Stimulated activated CD8-positive, alpha-beta memory T cell treated with anti-CD3 and anti-CD28 coated beads, Interleukin-12 subunit alpha, Interleukin-12 subunit beta, amount 100 ng/mL, for 1 hour (primary cell): ENCODE measurements at places on chromosomes 4 and X.

- no peak for DNase-seq
These were observed 56.0 kb upstream of the MID1 start for GRCh38 chrX:10676235-10676957.

GRCh38 chr4:40915318-40916217 is 165.8 kb downstream of the NSUN7 start:
- no peak for DNase-seq

GRCh38 chrX:68934922-68935321 is 106.1 kb downstream of the EFNB1 start:
- DNase-seq = no peak

DNA sequence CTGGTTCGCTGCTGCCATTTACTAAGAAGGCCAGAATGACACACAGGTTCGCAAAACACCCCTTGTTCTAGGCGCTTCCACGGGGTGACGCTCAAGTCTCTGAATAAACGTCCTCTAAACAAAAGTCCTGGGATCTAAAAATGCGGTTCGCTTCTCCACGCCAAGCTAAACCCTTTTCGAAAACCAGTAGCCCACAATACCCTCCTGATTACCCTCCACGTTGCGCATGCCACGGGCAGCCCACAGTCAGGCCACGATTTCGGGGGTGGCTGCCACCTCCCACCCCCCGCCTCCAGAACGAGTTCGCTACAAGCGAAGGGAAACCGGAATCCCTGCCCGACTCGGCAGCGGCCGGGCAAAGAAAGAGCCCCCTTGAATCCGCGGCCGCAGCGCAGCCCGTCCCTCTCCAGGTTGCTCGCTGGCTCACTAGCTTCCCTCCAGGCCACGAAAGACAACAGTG is 423 bp downstream of the RPL39 start:
- DNase-seq = no peak

DNA sequence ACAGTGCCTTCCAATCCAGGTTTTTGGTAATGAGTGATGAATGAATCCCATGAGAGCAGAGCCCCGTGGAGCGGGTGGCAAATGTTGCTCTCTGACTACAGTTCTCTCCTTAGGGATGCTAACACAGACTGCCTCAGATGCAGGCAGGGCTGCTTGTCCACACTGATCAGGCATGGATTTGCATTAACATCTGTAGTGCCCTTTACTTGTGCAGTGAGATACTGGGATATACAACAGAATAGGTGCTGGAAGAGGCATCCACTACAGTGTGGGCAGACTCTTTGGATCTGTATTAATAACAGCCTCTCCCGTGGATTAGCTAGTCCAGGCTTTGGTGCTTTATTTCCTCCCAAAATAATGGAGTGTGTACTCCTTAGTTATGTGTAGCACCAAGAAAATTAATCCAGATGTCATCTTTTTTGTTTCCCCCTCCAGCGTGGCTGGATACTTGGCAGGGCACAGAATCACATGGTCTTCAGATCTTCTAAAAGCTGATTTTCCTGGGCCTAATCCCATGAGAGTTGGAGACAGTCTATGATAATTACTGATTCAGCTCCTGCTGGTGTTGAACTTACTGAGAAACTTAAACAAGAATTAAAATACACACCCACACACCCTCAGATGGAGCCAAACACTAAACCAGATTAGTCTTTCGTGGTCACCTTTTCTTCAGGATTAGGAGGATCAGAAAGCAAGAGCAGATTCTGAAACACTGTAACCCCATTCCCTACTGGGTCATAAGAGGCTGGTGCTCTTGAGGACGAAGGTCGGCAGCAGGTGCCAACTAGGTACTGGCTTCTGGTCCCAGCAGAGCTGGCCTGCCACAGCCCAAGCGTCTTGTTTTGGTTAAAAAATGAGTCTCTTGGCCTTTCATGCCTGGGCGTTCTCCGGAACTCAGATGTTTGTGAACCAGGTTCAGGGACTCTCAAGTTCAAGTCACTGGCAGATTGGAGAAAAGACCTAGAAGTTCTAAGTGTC is 23.1 kb upstream of the NAP1L5 start:
- DNase-seq = no peak

- DNase-seq = no peak
These were observed 18.7 kb upstream of the GLRB start for GRCh38 chr4:157057218-157057617.

GRCh38 chr4:158020176-158020575 is 152.6 kb downstream of the GASK1B start:
- DNase-seq = no peak

- DNase-seq = no peak
These were observed 939 bp downstream of the PDK3 start for GRCh38 chrX:24466025-24466424.

GRCh38 chr4:180947425-180947824 is 1295.8 kb upstream of the TENM3 start:
- DNase-seq = no peak

DNA sequence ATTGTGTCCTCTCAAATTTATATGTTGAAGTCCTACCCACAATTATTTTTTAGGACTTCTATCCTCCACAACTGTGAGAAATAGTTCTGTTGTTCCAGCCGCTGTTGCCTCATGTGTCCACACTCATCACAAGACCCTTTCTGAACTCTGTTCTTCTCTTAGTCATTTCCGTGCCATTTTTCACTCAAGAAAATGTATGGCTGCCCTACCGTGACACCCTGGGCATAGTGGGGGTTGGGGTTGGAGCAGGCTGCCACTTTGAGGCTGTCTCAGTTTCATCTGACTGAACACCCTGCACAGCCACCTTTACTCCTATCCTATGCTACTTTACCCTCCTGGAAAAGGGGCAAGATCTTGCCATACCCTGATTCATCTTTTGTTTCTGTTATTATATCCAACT is 319.1 kb downstream of the TENM3 start:
- DNase-seq = no peak

DNA sequence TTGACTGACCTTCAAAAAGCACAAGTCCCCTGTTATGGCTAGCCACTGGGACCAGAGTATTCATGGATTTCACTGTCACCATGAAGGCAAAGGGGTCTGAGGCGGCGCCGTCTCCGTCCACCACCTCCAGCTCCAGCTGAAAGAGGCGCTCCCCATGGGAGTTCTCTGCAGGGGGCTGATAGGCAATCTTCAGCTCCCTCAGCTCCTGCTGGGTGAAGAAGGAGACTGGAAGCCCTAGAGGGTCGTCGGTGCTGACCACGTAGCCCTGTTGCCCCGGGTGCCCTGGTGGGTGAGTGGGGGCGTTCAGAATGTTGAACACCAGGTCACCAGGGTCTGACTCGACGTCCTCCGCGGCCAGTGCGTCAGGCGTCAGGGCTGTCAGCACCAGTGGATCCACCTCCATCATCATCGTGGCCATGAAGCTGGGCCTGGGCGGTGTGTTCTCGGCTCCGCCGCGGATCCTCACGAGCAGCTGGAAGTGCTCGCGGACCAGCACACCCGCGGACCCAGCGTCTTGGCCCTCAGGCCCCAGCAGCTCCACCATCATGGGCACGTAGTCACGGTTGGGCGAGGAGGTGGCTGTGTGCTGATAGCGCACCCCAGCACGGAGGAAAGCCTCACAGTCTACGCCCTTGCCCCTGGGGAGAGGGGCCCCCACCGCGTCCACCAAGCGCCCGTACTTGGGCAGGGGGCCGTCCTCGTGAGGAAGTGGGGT is 987 bp downstream of the FREM3 start:
- no peak for DNase-seq

DNA sequence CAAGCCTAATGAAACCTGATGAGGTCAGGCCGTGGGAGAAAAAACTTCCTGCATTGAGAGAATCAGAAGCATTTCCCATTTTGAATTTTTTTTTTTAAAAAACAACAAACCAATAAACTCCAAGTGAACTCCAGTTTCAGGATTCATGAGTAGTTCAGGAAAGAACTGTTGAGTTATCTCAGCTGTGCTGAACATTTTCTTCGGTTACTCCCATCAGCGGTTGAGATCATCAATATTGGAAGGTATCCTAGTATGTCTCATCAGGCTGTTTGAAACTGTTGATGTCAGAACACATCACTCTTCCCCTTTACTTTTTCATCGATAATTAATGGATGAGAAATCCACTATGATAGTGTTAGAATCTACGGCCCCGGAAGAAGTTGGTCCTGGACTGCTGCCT is 82.4 kb upstream of the ADGRG2 start:
- no peak for DNase-seq

DNA sequence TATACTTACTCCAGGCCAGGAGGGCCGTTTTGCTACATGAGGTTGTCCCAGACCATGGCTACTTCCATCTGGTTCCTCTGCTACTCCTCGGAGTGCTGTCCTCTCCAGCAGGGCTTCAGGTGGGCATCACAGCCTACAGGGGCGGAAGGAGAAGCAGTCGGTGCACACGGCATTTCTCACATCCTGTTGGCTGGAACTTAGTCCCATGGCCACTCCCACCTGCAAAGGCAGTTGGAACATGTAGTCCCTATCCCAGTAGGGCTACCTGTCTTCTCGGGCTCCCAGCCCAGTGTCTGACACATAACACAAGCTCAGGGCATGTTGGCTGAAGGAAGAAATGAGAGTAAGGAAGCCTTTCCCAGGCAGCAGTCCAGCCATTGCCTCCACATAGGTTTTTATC is 7.7 kb upstream of the STK32B start:
- DNase-seq = no peak

- no peak for DNase-seq
These were observed 131.3 kb downstream of the RTL3 start for GRCh38 chrX:78527818-78528217.

GRCh38 chr4:139957065-139957464 is 196.9 kb downstream of the MAML3 start:
- no peak for DNase-seq

DNA sequence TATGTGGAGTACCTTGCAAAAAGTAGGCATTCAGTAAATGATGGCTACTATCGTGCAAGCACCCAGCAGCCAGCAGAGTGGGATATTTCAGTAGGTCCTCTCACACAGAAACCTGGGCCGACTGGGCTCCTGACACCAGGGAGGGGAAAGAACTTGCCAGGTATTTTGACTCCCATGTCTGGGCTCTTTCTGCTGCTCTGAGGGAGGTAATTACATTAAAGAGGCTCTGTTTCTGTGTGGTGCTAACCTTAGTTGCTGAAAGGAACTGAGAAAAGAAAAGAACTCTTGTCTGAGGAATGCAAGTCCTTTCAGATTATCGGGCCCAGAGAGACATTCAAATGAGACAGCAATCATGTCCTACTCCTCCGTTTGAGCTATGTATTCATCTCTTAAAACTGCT is 175.8 kb upstream of the MTMR8 start:
- DNase-seq = no peak

GRCh38 chr4:7710576-7711306 is 228.9 kb downstream of the AFAP1 start:
- DNase-seq = no peak

DNA sequence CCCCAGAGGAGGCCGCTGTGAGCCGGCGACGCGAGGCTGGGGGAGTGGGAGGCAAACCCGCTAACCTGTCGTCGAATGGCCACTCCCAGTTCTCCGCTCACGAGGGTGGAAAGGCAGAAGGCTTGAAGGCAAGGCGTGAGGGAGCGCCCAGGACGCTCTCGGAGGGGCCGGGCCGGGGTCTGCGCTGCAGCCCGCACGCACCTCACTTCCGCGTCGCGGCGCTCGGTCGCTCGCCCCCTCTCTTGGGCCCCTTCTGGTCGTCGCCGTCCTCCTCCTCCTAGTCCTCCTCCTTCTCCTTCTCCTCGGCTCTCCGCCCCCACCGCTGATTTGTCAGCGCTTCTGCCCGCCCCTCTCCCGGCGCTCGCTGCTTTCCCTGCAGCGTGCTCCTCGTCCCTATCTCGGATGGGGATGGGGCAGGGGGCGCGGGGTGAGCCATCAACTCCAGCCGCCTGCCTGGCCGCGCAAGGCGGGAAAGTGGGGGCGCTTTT is at the start of gene SNCA:
Gene SNCA (minus strand): TSS at position 265 of the 488 bp plus-strand sequence. CDS start 1,494 bp downstream, outside the sequence.
- DNase-seq = no peak

DNA sequence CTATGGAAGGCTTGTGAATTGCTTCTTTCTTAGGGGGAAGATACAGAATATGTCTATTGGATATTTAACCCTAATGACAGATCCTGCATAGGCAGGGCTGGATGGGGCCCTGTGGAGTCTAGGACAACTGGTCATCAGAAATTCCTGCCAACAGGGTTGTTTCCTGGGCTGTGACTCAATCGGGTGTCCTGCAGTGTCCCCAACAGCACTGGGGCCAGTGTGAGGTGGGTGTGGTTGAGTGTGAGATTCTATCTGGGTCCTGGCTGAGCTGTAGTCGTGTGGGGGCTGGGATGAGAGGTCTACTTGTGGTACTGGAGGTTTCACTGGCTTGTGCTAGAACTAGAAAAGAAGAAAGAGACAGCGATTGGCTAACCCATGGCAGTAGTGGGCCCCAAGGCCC is 87.3 kb upstream of the WDR1 start:
- DNase-seq = no peak

DNA sequence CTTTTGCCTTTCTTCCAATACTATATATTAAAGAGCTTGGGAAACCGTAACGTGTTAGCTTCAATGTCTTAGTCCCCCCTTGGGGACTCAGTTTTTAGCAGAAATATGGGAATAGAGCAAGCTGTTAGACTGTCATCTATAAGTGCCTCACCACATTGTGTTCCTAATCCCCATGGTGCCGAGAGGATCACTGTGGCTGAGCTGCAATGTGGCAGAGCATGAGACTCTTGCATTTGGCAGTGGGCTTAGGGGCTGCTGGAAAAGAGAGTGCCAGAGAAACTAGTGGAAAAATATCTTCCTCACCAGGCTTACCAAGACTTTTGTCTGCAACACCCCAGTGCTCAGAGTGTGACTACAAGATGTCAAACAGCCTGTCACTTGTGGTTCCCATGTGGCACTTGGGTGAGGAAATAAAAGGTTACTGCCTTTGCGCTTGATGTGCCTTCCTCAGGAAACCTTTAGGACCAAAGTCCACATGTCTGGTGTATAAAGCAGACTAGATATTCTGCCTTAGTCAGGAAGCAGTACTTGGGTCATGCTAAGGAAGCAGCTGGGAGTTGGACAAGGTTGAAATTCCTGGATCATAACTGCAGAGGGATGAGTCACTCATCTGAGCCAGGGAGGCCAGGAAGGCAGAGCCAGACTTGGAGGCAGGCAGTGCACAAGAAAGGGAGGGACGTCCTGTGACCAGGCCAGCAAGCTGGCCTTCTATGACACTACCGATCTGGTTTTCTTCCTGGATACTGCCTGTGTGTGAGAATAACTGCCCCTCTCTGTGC is 9.7 kb upstream of the MAGEA4 start:
- no peak for DNase-seq

DNA sequence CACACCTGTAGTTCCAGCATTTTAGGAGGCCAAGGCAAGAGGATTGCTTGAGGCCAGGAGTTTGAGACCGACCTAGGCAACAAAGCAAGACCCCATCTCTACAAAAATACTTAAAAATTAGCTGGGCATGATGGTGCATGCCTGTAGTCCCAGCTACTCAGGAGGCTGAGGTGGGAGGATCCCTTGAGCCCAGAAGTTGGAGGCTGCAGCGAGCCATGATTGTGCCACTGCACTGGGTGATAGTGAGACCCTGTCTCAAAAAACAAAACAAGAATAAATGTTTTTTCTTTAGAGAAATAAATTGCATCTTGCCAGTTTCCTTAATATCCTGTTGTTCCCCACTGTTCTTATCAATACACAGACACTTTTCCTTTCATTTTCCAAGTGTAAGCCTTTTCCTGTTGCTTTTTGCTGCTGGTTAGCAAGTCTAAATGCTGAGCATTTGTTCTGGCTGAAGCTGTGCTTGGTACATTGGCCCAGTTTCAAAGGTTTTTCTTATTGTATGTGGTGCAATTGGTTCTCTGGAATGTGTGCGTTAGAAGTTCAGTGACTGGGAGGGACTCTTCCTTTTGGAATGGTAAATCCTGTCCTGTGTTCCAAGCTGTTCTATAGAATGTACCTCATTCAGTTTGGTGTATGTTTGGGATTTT is 98.2 kb downstream of the AFF1 start:
- DNase-seq = no peak

- no peak for DNase-seq
These were observed 21.5 kb downstream of the FHDC1 start for GRCh38 chr4:152957437-152958171.
